ENCODE measurements at places on chromosomes 3 and 15. TPM values are rescaled to one million over a fixed set of nuclear protein-coding genes. Genes with fewer than 3 reads are reported as not detected.

CYP1A2 gene
- 0.14 TPM for polyA plus RNA-seq

GRM2 gene
- 0.73 TPM for polyA plus RNA-seq

GPR87 gene
- 0.23 TPM for polyA plus RNA-seq

- DNase-seq, result no peak
Measured at GRCh38 chr15:68561171-68561900, 17.5 kb upstream of the CORO2B start.

GRCh38 chr3:30502051-30502741 is 104.2 kb upstream of the TGFBR2 start:
- DNase-seq, result no peak

LRRIQ4 gene
- polyA plus RNA-seq, result 0.32 TPM

All from left renal cortex interstitium (tissue), 4 donors.